ENCODE measurements at places on chromosomes 6 and 20.
A peak's percentile ranks its signal among the peaks of the same experiment; 100 is the strongest.

GRCh38 chr6:43983191-43983590 is 144.1 kb downstream of the MRPL14 start:
- no peak for DNase-seq

- no peak for DNase-seq
These were observed 395.5 kb upstream of the RUNX2 start for GRCh38 chr6:44932651-44933091.

DNA sequence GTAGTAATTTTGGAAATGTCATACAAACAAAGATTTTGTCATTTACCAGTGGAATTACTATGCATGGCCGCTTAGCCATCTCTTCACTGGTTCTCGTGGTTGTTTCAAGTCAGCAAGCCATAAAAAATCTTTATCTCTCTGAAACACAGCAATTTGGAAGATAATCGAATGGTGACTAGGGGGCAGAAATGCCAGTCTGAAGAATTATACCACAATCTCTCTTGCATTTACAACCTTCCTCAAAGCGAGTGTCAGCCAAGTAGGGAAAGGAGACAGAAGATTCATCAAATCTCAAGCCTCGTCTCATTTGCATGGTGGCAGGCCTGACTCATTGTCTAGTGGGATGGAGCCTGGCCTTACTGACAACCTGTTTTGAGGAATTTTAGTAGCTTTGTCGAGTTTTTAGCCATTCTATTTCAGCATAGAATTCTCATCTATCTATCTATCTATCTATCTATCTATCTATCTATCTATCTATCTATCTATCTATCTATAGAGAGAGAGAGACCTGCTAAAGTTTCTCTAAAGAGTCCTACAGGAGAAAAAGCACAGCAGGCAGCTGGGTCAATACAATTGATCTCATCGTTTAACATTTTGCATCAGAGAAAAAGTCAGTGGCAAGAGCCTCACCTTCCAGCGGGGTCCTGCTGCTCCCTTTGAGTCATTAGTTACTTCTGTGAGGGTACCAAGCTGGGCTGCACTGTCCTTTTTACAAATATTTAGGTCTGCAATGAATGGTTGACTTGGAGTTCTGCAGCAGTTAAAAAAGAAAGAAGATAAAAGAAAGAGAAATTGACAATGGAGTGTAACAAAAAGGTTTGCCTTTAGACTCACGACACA is 572.8 kb downstream of the TFAP2A start:
- no peak for DNase-seq

DNA sequence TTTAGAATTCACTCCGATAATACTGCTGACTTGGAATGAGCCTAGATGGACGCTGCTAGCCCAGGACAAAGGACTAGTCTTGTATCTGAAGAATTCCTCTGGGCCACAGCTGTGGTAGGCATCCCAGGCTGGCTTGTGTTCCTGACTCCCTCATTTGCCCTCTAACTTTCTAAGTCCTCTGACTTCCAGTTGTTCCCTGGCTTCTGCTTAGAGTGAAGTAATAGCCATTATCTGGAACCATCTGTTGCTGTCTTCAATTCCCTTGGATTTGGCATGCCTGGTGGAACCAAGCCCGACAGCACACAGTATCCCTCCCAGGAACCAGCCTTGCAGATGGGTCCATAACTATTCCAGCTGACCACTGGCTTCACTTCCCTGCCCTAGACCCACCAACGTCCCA is 376.0 kb downstream of the SYNE1 start:
- DNase-seq, result peak; percentile 39

DNA sequence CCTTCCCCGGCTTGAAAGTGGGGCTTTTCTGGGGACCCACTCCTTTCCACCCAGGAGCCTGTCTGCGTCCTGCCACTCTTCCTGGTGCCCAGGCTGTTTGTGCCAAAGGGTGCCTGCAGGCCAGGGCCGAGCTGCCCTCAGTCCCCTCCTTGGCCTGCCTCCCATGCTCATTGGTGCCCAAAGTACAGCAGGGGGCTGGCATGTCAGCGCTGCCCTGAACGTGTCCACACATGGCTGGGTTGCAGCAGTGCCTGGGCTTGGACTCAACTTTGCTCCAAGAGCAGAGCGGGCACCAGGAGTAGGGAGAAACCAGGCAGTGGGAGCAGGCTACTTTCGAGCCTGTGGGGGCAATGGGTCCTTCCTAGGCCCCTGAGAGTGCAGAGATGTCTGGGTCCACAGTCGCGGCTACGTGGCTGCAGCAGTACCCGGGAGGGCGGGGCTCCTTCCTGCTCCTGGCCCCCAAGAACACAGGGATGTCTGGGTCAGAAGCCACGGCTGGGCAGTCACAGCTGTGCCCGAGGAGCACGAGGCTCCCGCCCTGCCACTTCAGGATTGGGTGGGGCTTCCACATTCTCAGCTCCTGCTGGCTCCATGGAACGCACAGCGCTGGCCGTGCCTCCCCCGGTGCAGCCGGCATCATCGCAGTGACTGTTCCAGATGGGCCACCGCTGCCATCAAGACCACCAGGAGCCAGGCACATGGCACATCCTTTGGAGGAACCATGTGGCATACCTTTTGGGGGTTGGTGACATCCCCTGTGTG is 50.0 kb upstream of the CLDN20 start:
- no peak for DNase-seq

- DNase-seq, result no peak
These were observed 56.5 kb upstream of the ADTRP start for GRCh38 chr6:11835065-11835464.

DNA sequence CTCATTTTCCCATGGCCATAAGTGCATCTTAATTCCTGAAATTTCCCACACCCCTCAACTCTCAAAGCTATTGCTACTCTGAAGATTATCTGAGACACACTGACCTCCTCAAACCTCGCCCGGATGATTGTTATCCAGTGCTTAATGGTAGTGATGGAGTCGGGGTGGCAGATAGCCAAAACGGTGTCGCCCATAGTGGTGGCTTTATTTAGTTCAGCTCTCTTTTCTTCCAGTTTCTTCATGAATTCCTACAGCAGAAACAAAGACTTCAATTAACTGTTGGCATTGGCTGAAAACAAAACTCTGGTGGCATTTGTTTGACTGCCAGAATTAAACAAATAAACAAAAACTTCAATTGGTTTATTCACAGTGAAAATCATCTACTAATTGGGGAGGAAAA is 165.4 kb downstream of the DST start:
- DNase-seq, result no peak

GRCh38 chr6:144873623-144874378 is 588.7 kb downstream of the UTRN start:
- DNase-seq, result no peak

- no peak for DNase-seq
These were observed 42.4 kb downstream of the FGD2 start for GRCh38 chr6:37047689-37048402.

DNA sequence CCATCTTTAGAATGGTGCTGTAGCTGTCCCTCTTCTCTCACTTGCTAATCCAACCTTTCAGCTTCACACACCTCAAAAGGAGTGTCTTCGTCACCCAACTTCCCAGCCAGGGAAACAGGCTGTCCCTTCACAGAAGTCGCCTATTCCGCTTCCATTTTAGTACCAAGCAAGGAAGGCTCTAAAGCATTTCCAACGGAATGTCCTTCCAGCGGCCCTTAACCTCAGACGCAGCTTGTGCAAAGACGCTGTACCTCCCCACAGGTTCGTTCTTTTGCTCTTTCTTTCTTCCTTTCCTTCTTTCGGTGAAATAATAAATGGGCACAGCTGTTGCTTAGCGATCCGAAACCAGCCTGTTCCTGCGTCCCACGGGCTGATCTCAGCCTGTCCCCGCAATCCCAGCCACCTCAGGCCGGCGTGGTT is 1.5 kb downstream of the PTPRT start:
- no peak for DNase-seq

DNA sequence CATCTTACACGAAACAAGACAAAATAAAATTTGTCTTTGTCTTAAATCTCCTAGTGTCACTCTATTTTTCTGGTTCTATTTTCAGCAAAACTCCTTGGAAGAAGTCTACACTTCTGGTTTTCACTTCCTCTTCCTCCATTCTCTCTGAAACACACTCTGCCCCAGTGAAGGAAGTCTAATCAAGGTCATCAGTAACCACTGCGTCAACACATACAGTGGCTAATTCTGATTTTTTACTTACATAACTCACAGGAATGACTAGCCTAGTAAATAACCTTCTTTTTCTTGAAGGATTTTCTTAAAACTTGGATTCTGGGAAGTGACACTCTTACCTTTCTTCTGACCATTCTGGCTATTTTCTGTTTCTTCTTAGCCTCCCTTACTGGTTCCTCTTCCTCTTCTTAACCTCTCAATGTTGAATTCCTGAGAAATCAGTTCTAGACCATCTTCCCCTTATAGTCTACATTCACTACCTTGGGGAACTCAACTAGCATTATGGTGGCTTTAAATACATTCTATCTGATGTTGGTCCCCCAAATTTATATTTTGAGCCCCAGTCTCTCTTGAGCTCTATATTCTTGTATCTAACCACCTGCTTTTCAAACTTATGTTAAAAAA is 37.5 kb downstream of the AIG1 start:
- DNase-seq, result no peak

DNA sequence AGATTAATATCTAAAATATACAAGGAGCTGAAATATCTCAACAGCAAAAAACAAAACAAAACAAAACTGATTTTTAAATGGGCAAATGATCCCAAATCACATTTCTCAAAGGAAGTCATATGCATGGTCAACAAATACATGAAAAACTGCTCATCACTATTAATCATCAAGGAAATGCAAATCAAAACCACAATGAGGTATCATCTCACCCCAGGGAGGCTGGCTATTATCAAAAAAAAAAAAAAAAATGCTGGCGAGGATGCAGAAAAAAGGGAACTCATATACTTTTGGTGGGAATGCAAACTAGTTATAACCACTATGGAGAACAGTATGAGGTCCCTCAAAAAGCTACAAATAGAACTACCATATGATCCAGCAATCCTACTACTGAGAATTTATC is 34.6 kb downstream of the REPS1 start:
- no peak for DNase-seq

GRCh38 chr20:41599699-41600104 is 18.5 kb downstream of the CHD6 start:
- no peak for DNase-seq

DNA sequence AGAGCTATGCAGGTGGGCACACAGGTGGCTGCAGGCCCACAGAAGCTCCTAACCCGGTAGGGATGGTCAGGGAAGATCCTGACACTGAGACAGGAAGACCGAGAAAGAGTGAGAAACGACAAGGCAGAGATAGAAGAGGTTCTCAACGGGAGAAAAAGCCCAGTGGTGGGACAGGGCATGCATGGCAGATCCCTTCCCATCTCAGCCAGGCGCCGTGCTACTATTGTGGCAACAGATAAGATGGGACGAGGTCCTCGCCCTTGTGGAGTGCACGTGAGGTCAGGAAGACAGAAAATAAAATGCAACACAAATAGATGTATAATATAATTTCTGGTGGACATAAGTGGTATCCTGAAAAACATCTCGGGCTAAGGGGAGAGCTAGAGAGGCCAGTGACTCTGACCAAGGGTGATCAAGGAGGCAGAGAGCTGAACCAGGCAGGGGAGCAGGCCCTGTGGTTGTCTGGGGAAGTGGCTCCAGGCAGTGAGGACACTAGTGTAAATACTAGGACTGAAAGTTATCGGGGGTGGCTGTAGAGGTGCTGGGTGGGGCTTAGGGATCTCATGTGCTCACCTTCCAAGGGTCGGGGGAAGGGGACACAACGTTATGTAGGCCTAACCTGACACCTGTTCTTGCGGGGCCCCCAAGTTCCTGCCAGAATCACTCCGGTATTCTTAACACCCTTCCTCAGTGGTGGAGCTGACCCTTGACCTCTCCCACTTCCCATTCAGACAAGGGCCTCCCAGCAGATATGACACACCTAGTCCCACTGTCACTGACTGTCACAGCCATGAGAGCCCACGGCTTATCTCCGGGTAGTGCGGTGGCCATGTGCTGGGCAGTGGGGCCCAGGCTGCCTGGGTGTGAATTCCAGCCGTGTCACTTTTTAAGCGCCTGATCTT is 1.0 kb downstream of the SRXN1 start:
- DNase-seq, result no peak

GRCh38 chr6:163694988-163695398 is 280.5 kb downstream of the QKI start:
- no peak for DNase-seq

- DNase-seq, result peak; percentile 93
These were observed 793 bp downstream of the GMPR start for GRCh38 chr6:16238963-16239797.

GRCh38 chr20:53298260-53298659 is 295.4 kb downstream of the ZNF217 start:
- DNase-seq, result no peak

- no peak for DNase-seq
These were observed 262.6 kb upstream of the CDYL start for GRCh38 chr6:4513561-4513960.

DNA sequence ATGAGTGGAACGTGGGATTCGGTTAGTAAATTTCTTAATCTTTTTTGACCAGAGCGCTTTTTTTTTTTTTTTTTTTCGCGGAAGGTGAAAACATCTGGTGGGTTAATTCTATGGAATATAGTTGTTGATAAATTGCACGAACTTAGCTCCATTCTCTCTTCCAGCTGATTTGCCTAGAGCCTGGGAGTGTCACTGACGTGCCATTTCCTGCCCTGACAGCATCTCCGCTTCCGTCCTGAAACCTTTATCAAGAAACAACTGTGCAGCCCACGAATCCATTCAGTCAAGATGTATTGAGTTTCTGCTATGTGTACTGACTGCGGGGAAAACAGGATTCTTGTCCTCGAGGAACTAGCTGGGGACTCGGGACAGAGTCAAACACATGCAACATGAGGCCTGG is 59.5 kb upstream of the TGM3 start:
- DNase-seq, result no peak

DNA sequence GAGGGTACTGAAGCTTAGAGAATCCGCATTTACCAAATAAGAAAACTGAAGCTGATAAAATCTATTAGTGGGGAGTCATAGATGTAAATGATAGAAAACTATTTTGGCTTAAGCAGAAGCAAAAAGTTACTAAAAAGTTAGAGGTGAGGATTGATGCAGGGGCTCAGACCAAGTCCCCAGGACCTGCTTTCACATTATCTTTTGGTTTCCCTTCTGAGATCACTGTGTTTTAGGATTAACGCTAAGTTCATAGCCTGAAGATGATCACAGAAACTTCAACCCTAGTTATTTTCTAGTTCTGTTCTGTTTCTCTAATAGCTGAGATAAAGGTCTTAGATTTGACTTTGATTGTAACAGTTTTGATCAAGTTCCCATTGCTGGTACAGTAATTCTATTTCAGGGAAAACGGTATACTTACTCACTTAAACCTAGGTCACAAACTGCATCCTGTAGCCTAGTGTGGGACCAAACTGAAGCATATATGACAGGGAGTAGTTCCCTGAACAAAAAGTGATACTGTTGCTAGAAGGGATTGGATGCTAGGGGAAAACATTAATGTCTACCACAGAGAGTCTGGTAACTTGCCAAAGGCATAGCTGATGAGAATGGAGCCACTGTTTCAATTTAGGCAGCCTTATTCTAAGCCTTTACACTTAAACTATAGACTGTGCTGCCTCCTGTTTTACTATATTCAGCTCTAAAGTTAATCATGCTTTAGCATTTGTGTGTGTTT is 13.1 kb downstream of the CYB5R4 start:
- DNase-seq, result no peak

Data from psoas muscle (tissue), 8 donors.